ENCODE measurements at places on chromosomes 16 and 17.

GRCh38 chr16:28496844-28497243 lies 2.4 kb downstream of the APOBR start:
- DNase-seq = no peak

DNA sequence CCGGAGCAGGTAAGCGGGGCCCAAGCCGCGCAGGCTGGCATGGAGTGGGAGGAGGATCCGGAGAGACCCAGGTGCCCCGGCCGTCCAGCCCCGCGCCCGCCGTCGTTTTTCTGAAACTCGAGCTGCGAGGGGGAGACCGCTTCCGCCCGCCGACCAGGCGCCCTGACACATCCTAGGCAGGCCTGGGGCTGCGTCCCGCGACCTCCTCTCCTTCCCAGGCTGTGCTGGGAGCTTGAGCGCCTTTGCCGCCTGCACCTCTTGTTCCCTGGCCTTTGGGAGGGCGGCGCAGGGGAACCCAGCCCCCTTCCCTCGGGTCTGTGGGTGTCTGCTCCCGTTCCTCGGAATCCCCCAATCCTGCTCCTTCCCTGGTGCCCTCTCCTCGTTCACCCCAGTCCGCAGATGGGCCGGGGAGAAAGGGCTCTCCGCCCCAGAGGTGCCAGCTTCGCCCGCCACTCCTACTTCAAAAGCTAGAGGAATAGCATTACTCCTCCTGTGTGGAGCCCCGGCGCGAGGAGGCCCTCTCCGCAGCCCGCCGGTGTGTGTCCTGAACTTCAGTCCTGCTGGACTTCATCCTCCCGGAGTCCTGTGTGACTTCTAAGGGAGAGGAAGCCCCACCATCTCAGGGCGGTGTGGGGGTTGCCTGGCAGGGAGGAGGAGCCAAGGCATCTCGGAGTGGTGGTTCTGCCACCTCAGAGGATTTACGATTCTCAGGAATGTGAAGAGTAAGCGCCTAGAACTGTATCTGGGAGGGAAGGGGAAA lies 1.0 kb downstream of the NHERF1 start:
- DNase-seq = no peak

DNA sequence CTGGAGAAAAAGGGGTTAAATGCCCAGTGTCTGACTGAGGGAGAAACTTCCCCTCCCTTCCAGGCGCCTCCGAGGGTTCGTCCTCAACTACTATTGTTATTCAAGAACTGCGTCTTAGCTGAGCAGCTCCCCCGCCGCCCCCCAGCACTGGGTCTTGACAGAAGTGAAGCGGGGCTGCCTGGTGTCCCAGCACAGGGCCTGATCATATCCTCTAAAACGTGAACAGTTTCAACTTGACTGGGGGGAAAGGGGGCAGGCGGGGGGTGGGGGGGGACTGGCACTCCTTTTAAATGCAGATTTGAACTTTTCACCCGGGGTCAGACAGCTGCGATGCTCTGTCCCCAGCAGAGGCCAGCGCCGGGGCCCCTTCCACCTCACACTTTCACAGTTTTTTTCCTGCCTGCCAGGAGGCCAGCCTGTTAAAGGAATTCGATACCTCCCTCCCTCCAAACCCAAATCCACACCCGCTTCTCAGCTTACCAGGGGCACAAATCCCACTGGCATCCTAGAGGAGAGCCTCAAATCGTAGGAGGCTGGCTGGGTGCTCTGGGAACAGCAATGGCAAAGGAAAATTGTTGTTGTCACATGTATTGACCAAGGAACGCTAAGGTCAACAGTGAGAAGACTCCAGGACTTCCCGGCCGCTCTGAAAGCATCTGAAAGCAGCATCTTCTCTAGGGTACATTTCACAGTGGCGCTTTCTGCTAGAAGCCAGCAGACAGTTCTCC lies 14.5 kb downstream of the ZFHX3 start:
- DNase-seq = no peak

GRCh38 chr16:11011326-11011725 lies 67.0 kb downstream of the CLEC16A start:
- DNase-seq = no peak

DNA sequence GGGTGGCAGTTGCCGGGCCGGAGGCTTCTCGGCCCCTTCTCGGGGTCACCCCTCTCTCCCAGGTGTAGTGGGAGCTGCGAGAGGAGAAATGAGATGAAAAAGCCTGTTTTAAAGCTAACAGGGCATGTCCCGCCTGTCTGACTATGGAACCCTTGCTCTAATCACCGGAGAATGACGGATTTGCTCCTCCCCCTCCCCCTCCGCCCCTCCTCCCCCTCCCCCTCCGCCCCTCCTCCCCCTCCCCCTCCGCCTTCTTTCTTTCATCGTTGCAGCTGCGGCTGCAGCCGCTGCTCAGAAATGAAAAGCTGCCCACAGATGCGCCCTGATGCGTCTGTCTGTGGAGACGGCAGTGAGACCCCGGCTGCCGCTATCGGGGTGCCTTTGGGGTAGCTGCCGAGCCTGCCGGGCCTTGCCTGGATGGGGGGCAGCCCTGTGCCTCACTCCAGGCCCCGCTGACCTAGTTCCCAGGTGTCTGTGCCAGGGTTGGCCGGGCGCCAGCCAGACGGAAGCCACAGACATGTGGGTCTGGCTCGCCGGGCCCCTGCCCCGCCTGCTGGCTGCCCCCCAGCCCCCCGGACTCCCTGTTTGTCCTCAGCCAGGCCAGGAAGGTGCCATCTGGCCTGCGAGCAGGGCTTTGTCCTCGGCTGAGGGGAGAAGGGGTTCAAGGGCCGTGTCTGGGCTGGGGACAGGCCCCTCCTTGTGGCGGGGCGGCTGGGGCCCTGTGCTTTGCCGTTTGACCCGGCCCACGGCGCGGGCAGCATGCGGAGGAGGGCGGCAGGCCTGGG lies 37.7 kb downstream of the GINS2 start:
- DNase-seq = no peak

DNA sequence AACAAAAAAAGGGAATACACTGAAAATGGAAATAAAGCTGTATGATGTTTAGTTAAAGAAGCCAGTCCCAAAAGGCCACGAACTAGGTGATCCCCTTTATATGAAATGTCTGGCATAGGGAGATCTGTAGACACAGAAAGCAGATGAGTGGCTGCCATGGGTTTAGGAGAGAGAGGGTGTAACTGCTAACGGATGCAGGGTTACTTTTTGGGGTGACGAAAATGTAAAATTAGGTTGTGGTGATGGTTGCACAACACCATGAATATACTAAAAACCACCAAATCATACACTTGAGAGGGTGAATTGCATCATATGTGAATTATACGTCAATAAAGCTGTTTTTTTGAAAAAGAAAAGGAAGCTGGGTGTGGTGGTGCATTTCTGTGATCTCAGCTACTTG lies 99.6 kb downstream of the ADCY9 start:
- DNase-seq = no peak

DNA sequence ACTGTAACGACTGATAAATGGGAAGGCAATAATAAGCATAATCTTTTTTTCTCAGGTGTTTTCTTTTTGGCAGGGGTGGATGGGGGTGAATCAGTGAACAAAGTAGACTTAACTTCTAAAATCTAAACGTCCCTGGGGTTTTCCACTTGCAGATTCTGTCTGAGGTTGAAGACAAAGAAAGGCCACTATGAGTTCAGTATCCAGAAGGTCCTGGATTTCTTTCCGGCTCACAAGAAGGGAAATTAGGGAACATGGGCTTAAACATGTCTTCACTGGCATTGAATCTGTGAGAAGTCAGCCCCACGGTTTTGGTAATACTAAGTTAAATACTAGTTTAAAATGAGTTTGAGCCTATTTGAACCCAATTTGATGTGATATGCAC lies 67.8 kb downstream of the CMC2 start:
- no peak for DNase-seq

GRCh38 chr17:16075949-16076348 lies 76.3 kb downstream of the TTC19 start:
- DNase-seq = no peak

GRCh38 chr16:57446531-57447185 lies 527 bp downstream of the CIAPIN1 start:
- peak; percentile 42 for DNase-seq

- no peak for DNase-seq
Observed at GRCh38 chr16:24151482-24151939, 104.6 kb upstream of the CACNG3 start.

DNA sequence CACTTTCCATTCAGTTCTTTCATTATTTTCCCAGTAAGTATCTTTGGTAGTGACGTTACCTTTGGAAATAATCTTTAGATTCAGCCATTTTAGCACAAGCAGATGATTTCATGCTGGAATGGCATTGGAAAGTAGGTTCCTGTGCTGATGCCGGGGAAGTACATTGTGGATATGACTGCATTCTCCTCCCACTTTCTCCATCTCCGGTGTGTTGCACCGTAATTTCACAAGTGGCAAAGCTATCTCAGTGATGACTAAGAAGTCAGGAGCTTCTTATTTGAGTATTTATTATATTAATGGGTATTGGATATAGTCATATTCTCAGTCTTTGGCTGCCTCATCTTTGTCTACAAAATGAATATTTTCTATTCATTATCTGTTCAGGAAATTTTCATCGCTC lies 69.8 kb downstream of the MRTFB start:
- no peak for DNase-seq

DNA sequence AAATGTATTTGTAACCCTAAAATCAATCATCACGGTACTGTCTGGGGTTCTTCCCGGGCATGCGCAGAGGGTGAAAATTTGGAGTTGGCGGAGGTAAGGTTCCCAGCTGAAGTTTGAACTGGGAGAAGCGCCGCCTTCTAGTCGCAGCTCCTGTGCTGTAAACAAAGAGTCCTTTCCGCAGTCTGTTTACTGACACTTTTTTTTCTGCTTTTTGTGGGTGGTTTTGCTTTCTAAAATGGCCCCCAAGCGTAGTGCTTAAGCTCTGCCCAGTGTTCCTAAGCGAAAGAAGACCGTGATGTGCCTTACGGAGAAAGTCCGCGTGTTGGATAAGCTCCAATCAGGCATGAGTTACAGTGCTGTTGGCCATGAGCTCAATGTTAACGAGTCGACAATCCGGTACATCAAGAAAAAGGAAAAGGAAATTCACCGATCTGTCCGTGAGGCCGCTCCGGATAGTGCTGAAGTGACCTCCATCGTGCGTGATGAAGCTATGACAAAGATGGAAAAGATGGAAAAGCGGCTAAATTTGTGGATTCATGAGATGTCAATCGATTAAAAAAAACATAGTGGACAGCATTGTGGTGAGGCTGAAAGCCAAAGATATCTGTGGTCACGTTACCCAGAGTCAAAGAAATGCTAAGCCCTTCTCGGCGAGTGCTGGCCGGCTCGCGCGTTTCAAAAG lies 570 bp upstream of the CFDP1 start:
- DNase-seq = peak; percentile 90

DNA sequence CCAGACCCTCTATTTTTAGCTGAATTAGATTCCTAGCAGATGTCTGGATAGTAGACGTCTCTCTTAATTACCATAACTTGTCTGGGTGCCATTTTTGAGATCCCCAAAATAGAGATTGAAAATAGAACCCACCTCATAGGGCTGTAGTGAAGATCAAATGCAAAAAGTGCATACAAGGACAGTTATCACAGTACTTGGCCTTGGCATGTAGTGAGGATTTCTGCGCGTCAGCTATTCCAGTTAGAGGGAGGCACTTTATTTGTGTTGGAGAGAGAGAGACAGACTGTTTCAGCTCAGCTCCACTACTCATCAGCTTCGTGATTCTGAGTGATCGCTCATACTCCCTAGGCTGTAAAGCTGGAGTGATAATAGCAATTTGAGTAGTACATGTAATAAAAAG lies 59.6 kb upstream of the CDH13 start:
- no peak for DNase-seq

- DNase-seq = no peak
Observed at GRCh38 chr17:67942810-67943209, 53.5 kb downstream of the C17orf58 start.
